Psoas muscle (tissue), 8 donors: ENCODE measurements at places on chromosomes 12 and 14. TPM values are rescaled to one million over a fixed set of nuclear protein-coding genes. Genes with fewer than 3 reads are reported as not detected.

TAS2R14 gene
- polyA plus RNA-seq: 0.66 TPM

LIN7A gene
- 0.51 TPM for polyA plus RNA-seq

LGR5 gene
- 8.7 TPM for polyA plus RNA-seq

ZC2HC1C gene
- polyA plus RNA-seq: 17.3 TPM

FSCB gene
- not detected for polyA plus RNA-seq

ERP27 gene
- polyA plus RNA-seq: 0.08 TPM

FITM1 gene
- 100 TPM for polyA plus RNA-seq

STYK1 gene
- 0.03 TPM for polyA plus RNA-seq

FBLN5 gene
- polyA plus RNA-seq: 14.7 TPM

PTPRO gene
- 0.29 TPM for polyA plus RNA-seq
